C1 segment of cervical spinal cord (tissue), 14 donors: ENCODE measurements at places on chromosomes 7 and 10.
A peak's percentile ranks its signal among the peaks of the same experiment; 100 is the strongest.

- no peak for DNase-seq
Observed at GRCh38 chr7:40583667-40584444, 449.1 kb downstream of the SUGCT start.

GRCh38 chr7:82443547-82444219 is at the start of gene CACNA2D1:
TSS of gene CACNA2D1 (minus strand) at chr7:82443777.
- DNase-seq = peak; percentile 38

- no peak for DNase-seq
Observed at GRCh38 chr7:3010161-3010560, 33.5 kb downstream of the CARD11 start.

DNA sequence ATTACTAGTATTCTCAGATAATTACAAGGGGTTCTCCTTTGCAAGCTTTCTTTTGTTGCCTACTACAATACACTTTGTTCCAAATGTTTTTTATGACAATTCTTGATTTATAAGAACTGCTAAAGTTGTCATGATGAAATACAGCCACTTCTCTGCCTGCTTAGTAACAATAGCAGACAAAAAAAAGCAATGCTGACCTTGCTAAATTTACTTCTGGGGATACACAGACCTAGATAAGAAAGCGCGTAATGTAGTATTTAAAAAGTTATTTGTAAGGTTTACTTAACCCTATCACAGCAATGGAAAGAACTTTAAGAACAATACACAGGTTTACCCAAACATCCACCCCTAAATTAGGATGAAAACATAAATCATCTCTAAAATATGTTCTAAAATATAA is 311.1 kb downstream of the DOCK4 start:
- no peak for DNase-seq

GRCh38 chr7:42671627-42672026 is 240.2 kb downstream of the C7orf25 start:
- no peak for DNase-seq

- DNase-seq = no peak
Observed at GRCh38 chr7:92875173-92875572, 38.8 kb upstream of the CDK6 start.

DNA sequence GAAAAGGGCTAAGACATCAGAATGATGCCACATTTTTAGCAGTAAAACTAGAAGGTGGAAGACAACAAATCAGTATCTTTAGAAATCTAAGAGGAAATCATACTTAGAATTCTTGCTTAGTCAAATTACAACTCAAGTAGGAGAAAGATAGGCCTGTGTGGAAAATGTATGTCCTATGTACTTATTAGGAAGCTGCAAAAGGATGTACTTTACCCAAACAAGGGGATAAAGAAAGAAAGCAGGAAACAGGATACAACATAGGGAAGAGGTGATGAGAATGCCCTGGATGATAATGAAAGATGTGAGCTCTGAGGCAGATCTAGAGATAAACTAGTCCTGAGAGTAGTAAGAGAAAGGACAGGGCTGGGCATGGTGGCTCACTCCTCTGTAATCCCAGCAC is 54.9 kb downstream of the RNLS start:
- DNase-seq = no peak

GRCh38 chr7:131174855-131175254 is 152.8 kb upstream of the MKLN1 start:
- no peak for DNase-seq

DNA sequence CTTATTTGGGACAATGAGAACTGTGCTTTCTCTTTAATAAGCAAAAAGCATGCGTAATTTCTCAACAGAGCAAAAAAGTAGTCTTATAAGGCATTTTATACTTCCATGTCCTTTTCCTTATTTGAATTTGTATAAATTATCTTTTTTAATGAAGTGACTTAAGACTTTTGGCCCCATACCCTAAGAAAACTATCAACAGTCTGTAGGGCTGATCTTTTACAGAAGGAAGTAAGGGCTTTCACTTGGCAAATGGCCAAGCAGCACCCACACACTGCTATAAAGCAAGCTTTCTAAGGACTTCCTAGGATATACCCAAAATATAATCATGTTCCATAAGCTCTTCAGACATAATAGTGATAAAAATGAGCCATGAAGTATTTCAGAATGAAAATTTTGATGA is 3.4 kb downstream of the CRPPA start:
- DNase-seq = no peak

GRCh38 chr7:90290244-90291113 is 30.6 kb downstream of the FAM237B start:
- DNase-seq = no peak

DNA sequence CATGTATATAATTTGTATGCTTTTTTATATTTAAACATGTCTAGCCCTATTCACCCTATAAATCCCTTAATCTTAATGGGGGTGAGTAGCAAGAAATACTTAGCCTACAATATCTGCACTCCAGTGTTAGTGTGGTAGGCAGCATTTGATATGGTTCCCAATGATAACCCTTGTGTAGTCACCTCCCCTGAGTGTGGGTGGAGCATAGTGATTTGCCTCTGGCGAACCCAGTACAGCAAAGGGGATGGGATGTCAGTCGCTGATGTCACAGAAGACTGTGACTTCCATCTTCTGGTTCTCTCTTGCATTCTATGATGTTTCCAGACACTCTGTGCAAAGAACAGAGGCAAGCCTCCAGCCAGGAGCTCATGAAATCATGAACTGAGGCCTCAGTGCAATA is 211.2 kb downstream of the CRPPA start:
- no peak for DNase-seq

DNA sequence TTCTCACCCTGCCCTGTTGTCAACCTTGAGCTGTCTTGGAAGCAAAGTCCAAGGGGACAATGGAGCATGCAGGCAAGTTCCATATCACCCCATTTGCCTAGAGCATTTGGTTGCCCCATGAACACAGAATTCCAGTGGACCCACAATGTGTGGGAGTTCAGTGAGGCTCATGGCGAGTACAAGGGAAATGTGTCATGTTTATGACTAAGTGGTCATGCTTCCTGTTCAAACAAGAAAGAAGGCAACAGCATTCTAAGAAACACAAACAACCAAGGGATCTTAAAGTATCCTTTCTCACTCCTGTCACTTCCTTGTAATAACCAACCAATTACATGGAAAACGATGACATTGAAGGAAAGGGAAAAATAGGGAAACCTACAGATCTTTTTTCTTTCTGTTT is 513.0 kb downstream of the INHBA start:
- no peak for DNase-seq

DNA sequence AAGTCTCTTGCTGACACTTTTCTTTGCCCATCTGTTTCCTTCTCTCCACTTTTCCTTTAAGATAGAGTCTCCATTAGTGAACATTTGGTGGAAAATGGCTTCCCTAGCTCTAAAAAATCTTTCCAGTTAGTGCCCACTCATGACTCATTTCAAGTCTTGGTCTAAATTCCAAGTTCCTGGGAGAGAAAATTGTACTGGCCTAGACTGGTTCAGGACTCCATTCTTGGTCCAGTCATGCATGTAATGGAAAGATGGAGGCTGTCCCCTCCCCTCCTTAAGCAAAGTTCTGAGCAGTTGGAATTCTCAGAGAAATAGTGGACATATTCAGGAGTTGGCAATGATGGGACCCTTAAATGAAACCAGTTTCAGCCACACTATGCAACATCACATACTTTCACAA is 3.8 kb upstream of the ALDH18A1 start:
- no peak for DNase-seq

- DNase-seq = no peak
Observed at GRCh38 chr10:60377955-60378354, 11.7 kb downstream of the ANK3 start.

DNA sequence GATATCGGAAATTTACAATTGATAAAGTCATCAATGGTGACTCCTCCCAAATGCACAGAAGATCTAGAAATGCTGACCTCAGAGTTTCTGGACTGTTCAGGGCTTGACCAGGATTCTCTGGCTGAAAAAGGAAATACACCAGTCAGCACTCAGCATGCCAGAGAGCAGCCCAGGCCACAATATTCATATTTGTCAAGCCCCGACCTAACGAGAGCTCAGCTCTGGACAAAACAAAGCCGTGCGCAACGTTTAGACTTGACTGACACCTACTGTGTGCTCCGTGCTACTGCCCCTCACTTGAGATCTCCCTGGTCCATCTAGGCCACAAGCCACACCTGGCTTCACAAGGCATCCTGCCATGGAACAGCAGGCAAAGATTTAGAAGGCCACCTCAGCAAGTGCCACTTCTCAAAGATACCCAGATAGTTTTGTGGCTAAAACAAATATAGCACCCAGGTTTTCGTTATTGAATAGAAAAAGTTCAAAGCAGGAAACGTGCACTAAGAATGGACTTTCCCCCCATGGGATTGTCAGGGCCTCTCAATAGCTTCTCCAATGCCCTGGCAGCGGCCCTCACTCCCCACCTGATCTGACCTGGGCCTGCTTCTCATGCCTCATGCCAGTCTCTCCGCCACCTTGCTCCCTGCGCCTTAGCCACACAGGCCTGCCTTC is 218.3 kb downstream of the FAM107B start:
- no peak for DNase-seq

- DNase-seq = no peak
Observed at GRCh38 chr10:45409782-45410181, 35.8 kb downstream of the ALOX5 start.

- DNase-seq = no peak
Observed at GRCh38 chr10:22599048-22599561, 115.3 kb downstream of the PIP4K2A start.

DNA sequence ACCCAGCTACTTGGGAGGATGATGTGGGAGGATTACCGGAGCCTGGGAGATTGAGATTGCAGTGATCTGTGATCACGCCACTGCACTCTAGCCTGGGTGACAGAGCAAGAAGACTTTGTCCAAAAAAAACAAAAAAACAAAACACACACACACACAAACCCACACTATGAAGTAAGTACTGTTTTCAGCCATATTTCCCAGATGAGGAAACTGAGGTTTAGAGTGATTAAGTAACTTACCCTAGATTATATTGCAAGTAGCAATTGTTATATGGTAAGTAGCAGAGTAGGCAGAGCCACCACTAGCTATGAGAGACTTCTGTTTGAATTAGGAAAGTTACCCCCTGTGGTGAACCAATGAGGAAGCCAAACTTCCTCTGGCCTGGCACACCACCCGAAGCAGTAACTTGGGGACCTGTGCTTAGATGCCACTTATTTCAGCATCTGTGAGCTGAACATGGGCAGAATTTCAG is 61.9 kb downstream of the MCU start:
- no peak for DNase-seq

GRCh38 chr10:72685264-72685921 is 6.5 kb upstream of the MCU start:
- no peak for DNase-seq

DNA sequence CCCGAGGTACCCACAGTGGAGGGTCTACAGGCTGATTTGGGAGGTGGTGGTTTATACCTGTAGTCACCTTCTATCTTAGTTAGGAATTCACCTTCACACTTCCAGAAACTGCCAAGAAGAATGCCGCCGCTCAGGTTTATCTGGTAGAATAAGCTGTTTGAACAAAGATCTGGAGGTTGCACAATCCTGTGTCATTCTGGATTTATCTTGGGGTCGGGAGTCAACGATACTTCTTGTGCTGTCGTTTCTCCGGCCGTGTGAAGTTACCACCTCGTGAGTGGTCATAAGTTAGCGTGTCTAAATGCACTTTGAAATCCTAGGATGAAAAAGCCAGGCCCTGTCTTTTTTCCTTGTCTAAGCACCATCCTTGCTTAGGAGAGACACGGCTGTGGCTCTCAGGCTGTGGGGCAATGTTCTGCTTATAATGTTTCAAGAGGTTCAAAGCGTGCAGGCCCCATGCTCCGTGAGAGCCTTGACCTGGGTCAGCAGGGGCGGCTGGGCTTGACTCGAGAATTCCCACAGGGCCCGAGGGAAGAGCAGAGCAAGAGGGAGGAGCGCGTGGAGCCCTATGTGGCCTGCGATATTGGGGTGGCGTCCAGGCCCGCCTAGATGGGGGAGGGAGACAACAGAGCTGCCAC is 35.5 kb downstream of the GRIFIN start:
- DNase-seq = no peak

- no peak for DNase-seq
Observed at GRCh38 chr10:15990535-15991129, 130.3 kb upstream of the MINDY3 start.

DNA sequence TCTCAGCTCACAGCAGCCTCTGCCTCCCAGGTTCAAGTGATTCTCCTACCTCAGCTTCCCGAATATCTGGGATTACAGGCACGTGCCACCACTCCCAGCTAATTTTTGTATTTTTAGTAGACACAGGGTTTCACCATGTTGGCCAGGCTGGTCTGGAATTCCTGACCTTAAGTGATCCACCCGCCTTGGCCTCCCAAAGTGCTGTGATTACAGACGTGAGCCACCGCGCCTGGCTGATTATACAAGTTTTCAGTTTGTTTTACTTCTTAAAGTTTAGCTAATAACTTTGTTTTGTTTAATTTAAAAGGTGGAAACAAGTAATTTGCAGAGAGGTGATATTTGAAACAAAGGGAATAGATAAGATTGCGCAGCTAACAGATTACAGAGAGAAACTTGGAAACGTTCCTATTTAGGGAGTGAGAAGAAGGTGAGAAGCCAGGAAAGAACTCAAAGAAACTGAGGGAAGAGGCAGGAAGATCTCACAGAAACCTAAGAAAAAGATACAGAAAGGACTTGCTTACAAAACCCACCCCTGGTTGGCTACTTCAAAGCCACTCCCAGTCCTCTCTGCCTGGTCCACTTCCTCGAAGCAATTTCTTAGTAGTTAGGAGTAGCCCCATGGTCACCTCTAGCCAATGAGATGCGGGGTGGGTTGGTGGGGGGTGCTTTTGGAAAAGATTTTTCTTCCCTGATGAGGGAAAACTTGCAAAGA is 15.0 kb upstream of the PDLIM1 start:
- no peak for DNase-seq

GRCh38 chr7:24836084-24836483 is 78.8 kb upstream of the GSDME start:
- DNase-seq = no peak

GRCh38 chr7:25026156-25026555 is 46.2 kb upstream of the OSBPL3 start:
- DNase-seq = no peak

DNA sequence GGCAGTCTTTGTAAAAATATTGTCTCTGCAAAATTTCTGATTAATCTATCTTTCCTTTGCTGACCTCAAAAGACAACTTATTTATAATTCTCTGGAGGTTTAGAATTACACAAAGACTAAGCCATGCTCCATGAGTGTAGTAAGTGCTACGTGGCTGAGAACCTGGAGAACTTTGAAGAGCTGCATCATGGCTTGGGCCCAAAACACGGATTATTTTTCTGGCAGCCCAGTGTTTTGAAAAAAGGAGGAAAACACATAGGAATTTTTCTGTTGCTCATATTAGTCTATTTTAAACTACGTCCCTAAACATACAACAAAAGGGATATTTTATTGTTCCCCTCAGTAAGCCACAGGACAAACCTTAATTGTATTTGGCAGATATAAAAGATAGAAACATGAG is 360.7 kb upstream of the MYO3A start:
- no peak for DNase-seq

GRCh38 chr7:98753989-98754479 is 115.8 kb downstream of the TMEM130 start:
- no peak for DNase-seq

- no peak for DNase-seq
Observed at GRCh38 chr10:22978287-22978686, 50.4 kb downstream of the ARMC3 start.
